EL (cell line): ENCODE measurements at places on chromosomes 6 and 20.

- peak; percentile 81 for DNase-seq
These were observed 202.7 kb upstream of the MARCKS start for GRCh38 chr6:113654396-113654795.

- no peak for DNase-seq
These were observed 141.3 kb upstream of the CENPW start for GRCh38 chr6:126198631-126199030.

DNA sequence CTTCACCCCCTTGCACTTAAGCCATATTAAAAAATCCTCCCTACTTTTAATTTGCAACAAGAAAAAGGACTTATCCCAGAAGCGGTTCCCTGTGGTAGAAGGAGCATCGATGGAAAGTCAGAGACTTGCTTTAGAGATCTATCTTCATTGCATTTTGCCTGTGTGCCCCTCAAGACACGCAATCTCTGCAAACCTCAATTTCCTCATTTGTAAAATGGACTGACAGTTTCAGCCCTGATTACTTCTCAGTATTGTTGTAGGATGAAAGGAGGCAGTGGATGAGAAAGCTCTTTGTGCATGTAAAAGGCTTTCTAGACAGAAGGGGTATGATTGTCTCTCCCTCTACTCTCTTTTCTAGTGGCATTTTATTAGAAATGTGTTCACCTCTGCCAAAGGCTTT lies 410.2 kb downstream of the CDC5L start:
- DNase-seq, result no peak

DNA sequence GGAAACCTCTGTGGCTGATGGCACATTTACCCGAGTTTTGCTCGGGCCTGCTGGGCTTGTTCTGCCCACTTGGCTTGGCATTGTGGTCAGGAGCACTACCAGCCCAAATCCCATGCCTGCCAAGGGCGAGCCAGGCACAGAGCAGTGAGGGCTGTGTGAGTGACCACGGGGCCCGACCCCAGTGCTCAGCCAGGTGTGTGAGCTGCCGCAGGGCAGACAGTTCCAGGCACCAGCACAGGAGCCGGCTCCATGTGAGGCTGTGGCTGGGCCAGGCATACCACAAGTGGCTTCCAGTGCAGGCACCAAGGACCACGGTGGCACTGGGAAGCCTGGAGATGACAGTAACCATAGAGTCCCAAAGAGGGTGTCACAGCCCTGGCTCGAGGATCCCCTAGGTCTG lies 1225.5 kb upstream of the GJE1 start:
- no peak for DNase-seq

DNA sequence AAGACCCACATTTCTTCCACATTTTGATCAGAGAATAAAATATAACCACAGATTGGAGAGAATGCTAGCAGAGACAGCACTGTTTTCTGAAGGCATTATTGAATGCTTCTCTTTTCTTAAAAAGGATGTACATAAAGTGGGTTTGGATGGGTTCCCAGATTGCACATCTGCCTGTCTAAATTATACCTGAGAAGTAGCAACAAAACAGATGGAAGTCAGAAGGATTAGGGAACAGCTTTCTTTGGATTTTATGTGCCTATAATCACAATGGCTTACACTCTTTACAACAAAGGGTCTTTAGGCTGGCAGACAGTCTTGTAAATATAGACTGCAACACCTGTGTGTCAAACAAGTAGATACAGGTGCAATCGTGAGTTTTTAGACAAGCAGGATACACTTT lies 622.2 kb upstream of the MANEA start:
- DNase-seq, result no peak

DNA sequence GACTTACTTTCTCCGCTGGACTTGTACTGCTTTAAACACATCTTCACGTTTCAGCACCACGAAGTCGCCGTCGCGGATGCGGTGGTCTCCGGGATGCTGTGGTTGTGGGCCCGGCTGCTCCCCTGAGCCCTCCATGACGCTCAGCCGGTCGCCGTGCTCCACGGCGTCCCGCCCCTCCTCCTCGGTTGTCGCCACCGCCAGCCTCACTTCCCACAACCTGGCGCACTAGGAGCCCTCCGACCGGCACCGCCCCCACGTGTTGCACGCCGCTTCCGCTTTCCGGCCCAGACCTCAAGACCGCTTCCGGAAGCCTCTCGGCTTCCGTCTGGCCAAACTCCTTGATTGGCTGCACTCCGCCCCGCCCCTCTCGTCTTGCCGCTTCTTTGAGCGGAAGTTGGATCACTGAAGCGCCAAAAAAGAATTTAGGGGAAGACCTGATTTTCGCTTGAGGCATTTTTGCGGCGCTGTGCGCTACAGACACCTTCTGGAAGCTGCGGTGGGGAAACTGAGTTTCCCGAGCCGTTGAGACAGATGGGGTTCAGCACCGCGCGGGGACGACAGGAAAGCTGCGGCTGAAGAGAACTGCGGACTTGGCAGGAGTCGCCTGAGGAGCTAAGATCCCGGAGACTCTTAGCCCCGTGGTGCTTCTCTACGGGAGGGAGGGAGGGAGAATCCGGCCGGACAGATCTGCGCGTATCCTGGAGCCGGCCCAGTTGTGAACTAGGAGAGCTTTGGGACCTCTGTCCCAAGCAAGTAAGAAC lies at the start of the genes MCM8 and TRMT6:
Gene MCM8 (plus strand): TSS at position 382 of the 761 bp plus-strand sequence. CDS start 1,364 bp downstream, outside the sequence.
Gene TRMT6 (minus strand): TSS at position 263 of the 761 bp plus-strand sequence. CDS start 128 bp downstream, at position 135.
- DNase-seq, result peak; percentile 97
